Effector CD4-positive, alpha-beta T cell (primary cell): ENCODE measurements at places on chromosomes 5 and 9.

DNA sequence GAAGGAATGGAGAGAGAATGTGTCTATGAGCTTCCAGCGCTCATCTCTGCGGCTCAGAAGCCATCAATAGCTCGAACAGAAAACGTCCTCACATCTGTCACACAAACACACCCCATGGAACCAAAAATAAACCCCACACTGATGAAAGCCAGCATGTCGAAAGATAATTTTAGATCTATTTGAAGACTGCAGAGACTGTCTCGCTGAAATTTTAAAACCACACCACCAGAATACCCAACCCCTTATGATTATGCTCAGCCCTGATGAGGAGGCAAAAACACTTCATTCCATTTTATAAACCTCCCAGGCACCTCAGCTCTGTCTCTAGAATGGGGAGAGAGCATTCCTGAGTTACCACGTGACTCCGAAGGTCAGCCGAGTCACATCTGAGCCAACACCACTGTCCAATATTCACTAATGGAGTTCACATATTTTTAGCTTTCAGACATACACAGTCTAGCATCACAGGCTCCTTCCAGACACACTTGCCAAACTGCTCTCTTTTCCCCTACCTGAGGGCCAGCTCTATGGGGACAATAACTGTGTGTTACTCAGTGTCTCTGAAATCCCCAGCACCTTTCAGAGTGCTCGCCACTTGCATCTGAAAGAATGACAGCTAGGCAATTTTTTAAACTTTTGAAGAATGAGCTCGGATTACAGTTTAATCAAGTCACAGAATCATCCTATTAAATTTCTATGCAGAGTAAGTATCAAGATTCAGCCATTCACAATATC lies 63.2 kb downstream of the SERINC5 start:
- no peak for DNase-seq

DNA sequence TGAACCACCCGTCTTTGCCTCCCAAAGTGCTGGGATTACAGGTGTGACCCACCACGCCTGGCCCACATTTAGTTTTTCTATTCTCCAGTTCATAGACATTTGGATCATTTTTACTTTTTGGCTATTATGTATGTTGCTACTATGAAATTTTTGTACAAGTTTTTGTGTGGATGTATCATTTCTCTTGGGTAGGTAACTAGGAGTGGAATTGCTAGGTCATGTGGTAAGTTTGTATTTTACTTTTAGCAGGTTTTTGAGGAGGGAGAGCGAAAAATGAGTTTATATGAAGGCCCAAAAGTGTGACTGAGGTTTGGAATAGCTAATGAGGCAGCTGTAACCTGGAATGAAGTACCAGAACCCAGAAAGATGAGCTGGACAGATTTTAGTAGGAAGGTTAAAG lies 35.2 kb downstream of the ARHGAP26 start:
- no peak for DNase-seq

DNA sequence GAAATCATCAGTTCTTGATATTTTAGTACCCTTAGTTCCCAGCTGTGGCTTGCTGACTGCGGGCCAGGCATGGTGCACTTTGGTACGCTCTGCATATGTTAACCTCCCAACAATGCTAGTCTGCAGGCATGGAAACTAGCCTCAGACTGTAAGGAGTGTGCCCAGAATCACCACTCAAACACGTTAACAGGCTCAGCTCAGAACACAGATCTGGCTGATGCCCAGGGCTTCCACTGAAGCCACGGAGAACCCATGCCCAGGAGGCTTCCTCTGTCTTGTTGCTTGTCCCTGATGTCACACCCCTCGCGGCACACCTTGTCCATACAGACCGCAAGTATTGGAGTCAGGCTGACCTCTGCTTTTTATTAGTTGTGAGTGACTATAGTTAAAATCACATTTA lies 187.2 kb upstream of the OTULINL start:
- DNase-seq, result no peak

DNA sequence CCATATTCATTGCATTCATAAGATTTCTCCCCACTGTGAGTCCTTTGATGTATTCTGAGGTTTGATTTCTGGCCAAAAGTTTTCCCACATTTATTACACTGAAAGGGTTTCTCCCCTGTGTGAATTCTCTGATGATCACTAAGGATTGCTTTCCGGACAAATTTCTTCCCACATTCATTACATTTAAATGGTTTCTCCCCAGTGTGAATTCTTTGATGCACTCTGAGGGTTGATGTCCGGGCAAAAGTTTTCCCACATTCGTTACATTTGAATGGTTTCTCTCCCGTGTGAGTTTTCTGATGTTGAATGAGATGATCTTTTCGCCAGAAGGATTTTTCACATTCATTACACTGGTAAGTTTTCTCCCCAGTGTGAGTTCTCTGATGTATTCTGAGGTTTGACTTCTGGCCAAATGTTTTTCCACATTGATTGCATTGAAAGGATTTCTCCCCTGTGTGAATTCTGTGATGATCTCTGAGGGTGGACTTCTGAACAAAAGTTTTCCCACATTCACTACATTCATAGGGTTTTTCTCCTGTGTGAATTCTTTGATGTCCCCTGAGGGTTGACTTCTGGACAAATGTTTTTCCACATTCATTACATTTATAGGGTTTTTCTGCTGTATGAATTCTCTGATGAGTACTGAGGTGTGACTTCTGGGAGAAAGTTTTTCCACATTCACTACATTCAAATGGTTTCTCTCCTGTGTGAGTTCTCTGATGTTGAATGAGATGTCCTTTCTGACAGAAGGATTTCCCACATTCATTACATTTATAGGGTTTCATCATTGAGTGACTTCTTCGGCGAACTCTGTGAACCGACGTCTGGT lies 18.8 kb downstream of the ZNF510 start:
- DNase-seq, result no peak
